Natural killer cell treated with Interleukin-12 subunit alpha and Interleukin-12 subunit beta and Interleukin-15 and Interleukin-18, amount 100 ng/mL, for 72 hours (primary cell): ENCODE measurements at places on chromosomes 16 and 17.

DNA sequence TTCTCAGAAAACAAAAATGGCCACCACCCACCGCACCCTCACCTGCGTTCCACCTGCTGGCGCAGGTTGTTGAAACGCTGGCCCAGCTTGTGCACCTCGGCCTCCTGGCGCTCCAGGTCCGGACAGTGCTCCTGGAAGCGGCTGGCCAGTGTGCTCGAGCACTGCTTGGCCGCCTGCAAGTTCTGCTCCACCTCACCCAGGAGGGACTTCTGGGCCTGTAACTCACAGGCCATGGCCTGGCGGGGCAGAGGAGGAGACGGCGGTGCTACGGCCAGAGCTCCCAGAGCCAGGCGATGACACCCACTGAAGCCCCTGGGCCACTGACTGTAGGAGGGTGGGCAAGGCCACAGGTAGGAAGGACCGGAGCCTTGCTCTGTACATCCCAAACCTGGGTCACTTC, 43.4 kb downstream of the UBN1 start:
- no peak for DNase-seq
- peaks cover 8% of the 10 kb centered on the region for H3K36me3 ChIP-seq
- H3K4me1 ChIP-seq, result peaks cover 3% of the 10 kb centered on the region
- H3K4me3 ChIP-seq, result no peak overlapping the region

- DNase-seq, result peak; percentile 71
- peaks cover 5% of the 10 kb centered on the region for H3K27me3 ChIP-seq
- H3K4me1 ChIP-seq, result peaks cover 11% of the 10 kb centered on the region
These were observed 68.5 kb upstream of the DNAH17 start for GRCh38 chr17:78645421-78646295.

DNA sequence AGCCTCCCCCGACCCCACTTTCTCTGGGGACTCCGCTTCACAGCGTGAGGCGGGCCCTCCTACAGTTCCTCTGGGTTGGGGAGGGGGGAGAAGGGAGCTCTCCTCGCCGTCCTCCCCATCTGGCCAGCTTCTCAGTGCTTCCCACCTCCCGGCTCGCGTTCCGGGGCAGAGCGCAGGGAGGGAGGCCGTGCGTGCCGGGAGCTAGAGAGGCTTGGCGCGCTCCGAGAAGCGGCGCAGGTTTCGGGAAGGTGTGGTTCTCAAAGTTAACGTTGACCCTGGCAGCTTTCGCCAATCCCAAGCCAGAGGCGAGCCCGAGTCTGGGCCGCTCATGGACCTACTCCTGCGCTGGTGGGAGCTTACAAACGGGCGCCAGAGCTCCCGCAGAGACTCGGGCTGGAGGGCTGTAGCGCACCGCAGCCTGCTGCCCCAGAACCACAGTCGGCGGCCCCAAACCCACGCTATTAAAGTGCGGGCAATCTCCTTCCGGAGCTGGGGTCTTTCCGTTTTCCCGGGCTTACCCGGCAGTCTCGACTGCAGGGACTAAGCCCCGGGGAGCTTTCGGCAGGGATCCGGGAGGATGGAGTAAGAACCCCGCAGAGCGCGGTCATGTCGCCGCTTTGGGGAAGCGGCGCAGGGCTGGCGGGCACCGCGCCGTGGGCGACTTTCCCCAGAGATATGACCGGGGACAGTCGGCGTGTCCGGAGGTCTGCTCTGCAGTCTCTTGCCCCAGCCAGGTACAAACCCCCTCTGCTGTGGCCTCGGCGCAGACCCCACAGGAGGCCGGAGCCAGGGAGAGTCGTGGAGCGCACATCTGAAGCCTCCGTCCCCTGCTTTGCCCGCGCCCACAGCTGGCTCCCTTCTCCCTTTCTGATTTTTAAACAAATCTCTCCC, 787 bp downstream of the CDH11 start:
- H3K4me3 ChIP-seq, result no peak overlapping the region
- H3K27me3 ChIP-seq, result peaks cover 16% of the 10 kb centered on the region
- no peaks in the 10 kb centered on the region for H3K36me3 ChIP-seq
- H3K4me1 ChIP-seq, result no peaks in the 10 kb centered on the region
- no peak for DNase-seq
- no peak overlapping the region for H3K27ac ChIP-seq

GRCh38 chr17:45681706-45682105, 102.4 kb upstream of the CRHR1 start:
- H3K27ac ChIP-seq, result no peak overlapping the region
- H3K4me1 ChIP-seq, result no peaks in the 10 kb centered on the region
- DNase-seq, result no peak
- peaks cover 9% of the 10 kb centered on the region for H3K27me3 ChIP-seq
- no peak overlapping the region for H3K4me3 ChIP-seq

DNA sequence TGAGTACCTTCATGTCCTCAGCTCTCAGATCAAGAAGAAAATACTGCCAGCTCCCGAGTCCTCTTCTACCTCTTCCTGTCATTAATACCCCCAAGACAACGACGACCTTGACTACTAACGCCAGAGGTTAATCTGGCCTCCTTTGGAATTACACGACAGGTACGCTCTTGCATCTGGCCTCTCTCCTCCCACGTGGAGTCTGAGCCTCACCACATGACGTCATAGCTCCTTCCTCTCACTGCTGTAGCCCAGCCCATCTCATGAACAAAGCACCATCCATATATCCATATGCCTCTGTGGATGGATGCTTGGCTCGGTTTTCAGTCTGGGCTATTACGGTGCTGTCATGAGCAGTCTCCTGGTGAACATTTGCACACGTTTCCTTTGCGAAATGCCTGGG, 110.2 kb upstream of the TNRC6C start:
- no peak overlapping the region for H3K27ac ChIP-seq
- no peak for DNase-seq
- no peaks in the 10 kb centered on the region for H3K36me3 ChIP-seq
- no peak overlapping the region for H3K4me3 ChIP-seq
- H3K4me1 ChIP-seq, result peaks cover 21% of the 10 kb centered on the region
- no peaks in the 10 kb centered on the region for H3K27me3 ChIP-seq

DNA sequence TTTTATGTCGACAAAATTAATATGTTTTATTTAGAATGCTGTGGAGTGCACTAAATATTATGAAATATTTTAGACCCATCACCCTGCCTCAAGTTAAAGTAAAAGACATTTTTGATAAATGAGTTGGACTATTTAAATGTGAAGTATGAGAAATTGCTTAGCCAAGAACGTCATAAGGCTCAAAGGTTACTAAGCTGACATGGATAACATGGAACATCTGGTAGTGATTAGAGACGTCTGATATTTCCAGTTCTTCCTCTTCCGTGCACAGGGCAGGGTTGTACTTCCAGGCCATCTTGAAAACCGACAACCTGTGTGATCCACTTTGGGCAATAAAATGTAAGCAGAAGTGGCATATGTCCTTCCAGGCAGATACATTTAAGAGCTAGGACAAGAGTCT, 7.2 kb upstream of the CCL8 start:
- H3K27me3 ChIP-seq, result peaks cover 60% of the 10 kb centered on the region
- no peak overlapping the region for H3K27ac ChIP-seq
- H3K4me3 ChIP-seq, result no peak overlapping the region
- peaks cover 26% of the 10 kb centered on the region for H3K4me1 ChIP-seq

- no peak for DNase-seq
- H3K4me3 ChIP-seq, result no peak overlapping the region
- H3K27me3 ChIP-seq, result no peaks in the 10 kb centered on the region
- no peaks in the 10 kb centered on the region for H3K4me1 ChIP-seq
These were observed 10.2 kb upstream of the LYZL6 start for GRCh38 chr17:35953720-35954119.

DNA sequence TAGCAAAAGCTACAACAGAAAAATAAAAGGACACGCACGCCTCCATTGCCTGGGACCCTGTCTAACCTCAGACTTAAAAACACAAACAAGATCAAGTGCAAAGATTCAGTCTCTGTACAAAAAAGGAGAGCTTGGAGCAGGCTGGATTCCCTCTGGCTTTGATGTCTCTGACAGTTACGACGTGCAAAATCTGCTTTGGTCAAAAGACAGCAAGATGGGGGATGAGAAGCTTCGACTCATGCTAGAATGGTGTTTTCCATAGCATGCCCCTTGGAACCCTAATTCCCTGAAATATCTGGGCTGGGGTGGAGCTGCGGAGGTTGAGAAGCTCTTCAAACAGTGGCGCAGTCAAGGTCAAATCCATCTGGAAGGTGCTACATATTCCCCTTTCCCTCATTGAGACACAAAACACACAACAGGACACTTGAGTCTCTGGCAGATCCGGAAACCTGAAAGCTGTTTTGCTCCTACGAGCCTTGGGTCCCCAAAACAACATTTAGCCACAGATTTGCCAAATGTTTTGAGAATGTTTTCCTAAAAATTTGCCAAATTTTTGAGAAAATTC, 9.1 kb downstream of the MYH11 start:
- H3K27me3 ChIP-seq, result no peaks in the 10 kb centered on the region
- H3K4me1 ChIP-seq, result no peaks in the 10 kb centered on the region
- H3K27ac ChIP-seq, result no peak overlapping the region
- no peak overlapping the region for H3K4me3 ChIP-seq
- DNase-seq, result no peak

GRCh38 chr17:77901481-77901880, 57.0 kb upstream of the TNRC6C start:
- H3K27ac ChIP-seq, result no peak overlapping the region
- H3K36me3 ChIP-seq, result no peaks in the 10 kb centered on the region

DNA sequence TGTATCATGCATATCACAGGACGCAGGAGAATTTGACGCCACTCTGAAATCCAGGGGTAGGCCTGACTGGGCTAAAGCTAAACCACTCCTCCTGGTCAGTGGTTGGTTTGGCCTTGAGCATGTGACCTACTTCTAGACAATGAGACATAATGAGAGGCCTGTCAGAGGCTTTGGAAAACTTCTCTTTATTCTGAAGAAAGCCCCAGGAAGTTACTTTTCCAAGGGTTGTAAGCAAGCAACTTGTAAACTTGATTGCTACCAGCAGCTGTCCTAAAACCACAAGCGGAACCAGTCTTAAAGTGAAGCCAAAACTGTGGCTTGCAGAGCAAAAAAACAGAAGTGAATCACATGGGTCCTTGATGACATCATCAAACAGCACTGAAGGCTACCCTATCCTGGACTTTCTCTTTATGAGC, 138.2 kb upstream of the COX10 start:
- H3K4me1 ChIP-seq, result peaks cover 6% of the 10 kb centered on the region
- H3K27me3 ChIP-seq, result no peaks in the 10 kb centered on the region
- no peaks in the 10 kb centered on the region for H3K36me3 ChIP-seq
- no peak overlapping the region for H3K27ac ChIP-seq

- H3K27me3 ChIP-seq, result peaks cover 12% of the 10 kb centered on the region
- no peaks in the 10 kb centered on the region for H3K4me1 ChIP-seq
- no peaks in the 10 kb centered on the region for H3K36me3 ChIP-seq
- no peak for DNase-seq
- H3K27ac ChIP-seq, result no peak overlapping the region
These were observed 4.1 kb downstream of the NOTUM start for GRCh38 chr17:81956607-81957589.

GRCh38 chr16:56451753-56452689, 667 bp downstream of the OGFOD1 start:
- H3K27me3 ChIP-seq, result no peaks in the 10 kb centered on the region
- H3K36me3 ChIP-seq, result peaks cover 38% of the 10 kb centered on the region
- peaks cover 58% of the 10 kb centered on the region for H3K4me1 ChIP-seq
- H3K4me3 ChIP-seq, result peak overlapping the region; percentile 92
- no peak for DNase-seq

DNA sequence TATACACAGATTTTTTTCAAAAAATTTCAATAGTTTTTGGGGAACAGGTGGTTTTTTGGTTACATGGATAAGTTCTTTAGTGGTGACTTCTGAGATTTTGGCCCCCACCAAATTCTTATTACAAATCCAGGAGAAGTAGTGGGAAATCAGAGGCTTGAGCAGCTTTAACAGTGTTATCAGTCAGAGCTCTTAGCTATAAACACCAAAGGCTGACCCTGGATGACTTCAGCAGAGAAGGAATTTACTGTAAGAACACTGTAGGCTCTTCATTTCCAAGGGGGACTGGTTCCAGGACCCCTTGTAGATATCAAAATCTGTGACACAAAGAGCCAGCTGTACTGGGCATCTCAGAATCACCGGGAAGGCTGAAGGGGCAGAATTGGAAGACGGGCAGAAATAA, 17.8 kb downstream of the MPHOSPH6 start:
- DNase-seq, result no peak
- no peaks in the 10 kb centered on the region for H3K27me3 ChIP-seq
- peaks cover 16% of the 10 kb centered on the region for H3K36me3 ChIP-seq

DNA sequence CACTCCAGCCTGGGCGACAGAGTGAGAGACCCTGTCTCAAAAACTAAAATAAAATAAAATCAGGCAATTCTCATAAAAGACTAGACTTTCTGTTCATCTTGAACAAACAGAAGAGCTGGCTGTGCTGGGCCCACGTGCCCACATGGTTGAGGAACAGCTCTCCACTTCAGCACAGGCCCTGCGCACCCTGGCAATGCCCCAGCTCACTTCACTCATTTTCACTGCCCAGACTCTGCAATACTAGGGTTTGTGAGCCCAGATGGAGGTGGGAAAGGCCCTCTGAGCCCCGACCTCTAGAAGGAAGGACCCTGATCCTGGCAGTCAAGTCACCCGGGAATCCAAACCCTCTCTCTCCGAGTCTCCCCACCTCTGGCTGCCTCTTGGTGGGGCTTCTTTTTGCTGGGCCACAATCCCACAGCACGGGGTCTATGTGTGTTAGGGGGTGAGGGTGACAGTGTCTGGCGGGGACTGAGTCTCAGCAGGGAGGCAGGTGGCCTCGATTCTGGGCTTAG, 14.8 kb downstream of the MYLK3 start:
- H3K4me3 ChIP-seq, result no peak overlapping the region
- H3K36me3 ChIP-seq, result no peaks in the 10 kb centered on the region
- H3K27ac ChIP-seq, result no peak overlapping the region
- no peaks in the 10 kb centered on the region for H3K4me1 ChIP-seq

- no peak overlapping the region for H3K27ac ChIP-seq
- no peak for DNase-seq
- H3K4me1 ChIP-seq, result no peaks in the 10 kb centered on the region
- peaks cover 6% of the 10 kb centered on the region for H3K27me3 ChIP-seq
- no peaks in the 10 kb centered on the region for H3K36me3 ChIP-seq
These were observed 392.9 kb upstream of the EEF2KMT start for GRCh38 chr16:5490499-5490898.

- H3K27ac ChIP-seq, result no peak overlapping the region
- no peaks in the 10 kb centered on the region for H3K4me1 ChIP-seq
- no peaks in the 10 kb centered on the region for H3K36me3 ChIP-seq
- H3K4me3 ChIP-seq, result no peak overlapping the region
These were observed 26.9 kb downstream of the HSD17B2 start for GRCh38 chr16:82061861-82062525.

GRCh38 chr16:23482778-23483177, 27.5 kb downstream of the GGA2 start:
- H3K27ac ChIP-seq, result peak overlapping the region; percentile 16
- no peak for DNase-seq
- no peaks in the 10 kb centered on the region for H3K27me3 ChIP-seq
- no peaks in the 10 kb centered on the region for H3K4me1 ChIP-seq
- peak overlapping the region; percentile 68 for H3K4me3 ChIP-seq

DNA sequence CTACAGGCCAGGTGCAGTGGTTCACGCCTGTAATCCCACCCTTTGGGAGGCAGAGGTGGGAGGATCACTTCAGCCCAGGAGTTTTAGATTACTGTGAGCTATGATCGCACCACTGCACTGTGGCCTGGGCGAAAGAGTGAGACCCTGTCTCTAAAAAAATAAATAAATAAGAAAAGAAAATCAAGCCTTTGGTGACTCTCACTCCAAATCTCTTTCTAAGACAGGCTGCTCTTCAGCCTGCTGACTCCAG, 976 bp downstream of the ABCC3 start:
- no peaks in the 10 kb centered on the region for H3K36me3 ChIP-seq
- peaks cover 4% of the 10 kb centered on the region for H3K4me1 ChIP-seq
- peak; percentile 28 for DNase-seq
- no peak overlapping the region for H3K4me3 ChIP-seq
- peaks cover 36% of the 10 kb centered on the region for H3K27me3 ChIP-seq

- peaks cover 16% of the 10 kb centered on the region for H3K4me1 ChIP-seq
- H3K36me3 ChIP-seq, result no peaks in the 10 kb centered on the region
- DNase-seq, result no peak
- H3K4me3 ChIP-seq, result peak overlapping the region; percentile 96
- peak overlapping the region; percentile 95 for H3K27ac ChIP-seq
These were observed 652 bp downstream of the VPS35L start for GRCh38 chr16:19555938-19556771.
